ENCODE measurements at places on chromosomes 1 and 21.

DNA sequence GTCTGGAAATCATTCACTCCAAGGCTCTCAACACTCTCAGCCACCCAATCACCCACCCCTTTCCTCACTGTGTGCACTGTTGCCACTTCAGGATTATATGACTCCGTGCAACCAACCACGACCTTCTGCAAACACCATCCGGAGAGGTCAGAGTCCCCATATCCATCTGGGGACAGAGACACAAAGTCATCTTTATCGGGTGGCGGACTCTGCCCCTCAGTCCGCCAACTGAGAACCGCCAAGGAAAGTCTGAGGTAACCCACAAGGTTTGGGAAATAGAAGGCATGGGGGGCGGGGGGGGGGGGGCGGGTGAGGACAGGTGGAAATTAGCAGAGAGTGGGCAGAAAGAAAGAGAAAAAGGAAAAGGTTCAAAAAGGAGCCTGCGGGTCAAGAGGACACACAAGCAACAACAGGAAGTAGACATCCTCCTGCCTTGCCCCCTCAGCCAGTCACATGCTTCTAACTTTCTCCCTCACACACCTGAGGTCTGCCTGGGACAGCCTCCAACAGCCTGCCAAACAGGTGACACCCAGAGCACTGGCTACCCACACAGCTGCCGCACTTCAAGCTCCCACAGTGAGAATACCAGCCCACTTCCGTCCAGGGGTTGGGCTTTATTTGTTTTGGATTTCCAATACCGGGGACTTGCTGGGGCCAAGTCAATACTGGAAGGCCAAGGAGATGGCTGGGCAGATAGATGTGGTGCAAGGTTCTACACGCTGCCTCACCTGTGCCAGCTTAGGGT, 58.1 kb downstream of the SSBP3 start:
- DNase-seq, result peak; percentile 76

DNA sequence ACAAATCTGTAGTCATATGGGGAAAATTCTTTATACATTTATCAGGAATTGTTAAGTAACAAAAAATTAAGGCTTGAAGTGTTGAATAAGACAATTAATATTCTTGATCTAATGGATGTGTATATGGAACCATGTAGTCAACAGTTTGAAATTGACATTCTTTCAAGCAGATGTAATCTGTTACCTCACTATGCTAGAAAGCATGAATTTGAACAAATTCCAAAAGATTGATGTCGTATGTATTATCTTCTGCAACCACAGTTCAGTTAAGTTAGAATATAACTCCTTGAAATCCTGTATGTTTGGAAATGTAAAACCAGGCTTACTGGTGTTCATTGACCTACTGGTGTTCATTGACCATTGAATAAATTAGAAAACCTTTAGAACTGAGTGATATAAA, 16.1 kb downstream of the CCDC18 start:
- DNase-seq, result no peak

DNA sequence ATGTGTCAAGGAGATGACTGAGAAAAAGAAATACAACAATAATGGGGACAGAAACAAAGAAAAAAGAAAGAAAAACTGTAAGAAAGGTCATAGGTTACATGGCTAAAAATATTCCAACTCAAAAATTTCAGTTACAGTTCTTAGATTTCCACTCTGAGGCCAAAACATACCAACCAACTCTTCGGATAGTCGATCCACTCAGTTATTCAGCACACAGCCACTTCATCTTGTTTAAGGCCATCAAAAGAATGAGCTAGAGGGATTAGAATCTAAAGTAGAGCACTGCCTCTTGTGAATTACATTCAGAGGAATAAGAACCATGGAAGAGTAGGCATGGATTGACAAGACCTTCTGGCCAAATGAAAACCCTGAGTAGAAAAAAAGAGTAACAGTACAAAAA, 277.0 kb downstream of the MRPL39 start:
- DNase-seq, result no peak

DNA sequence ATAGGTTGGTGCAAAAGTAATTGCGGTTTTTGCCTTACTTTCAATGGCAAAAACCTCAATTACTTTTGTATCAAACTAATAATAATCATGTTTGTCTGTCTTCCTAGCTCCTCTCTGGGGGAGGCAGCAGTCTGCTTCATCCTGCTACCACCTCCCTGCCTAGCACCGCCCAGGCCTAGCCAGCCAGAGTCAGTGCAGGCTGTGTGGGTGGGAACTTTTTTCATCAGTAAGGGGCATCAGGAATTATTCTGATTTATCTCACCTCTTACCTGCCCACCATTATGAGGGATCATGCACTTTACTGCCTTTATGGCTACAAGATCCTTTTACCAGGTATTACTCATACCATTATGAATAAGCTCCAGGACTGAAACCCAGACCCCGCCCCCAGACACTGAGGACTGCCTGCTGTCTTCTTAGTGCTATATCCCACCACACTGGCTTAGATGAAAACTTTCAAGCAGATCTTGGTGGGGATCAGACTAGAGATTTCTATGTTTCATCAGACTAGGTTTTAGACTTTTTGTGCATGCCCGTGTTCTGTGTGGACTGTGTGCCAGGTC, 116.4 kb downstream of the PBX1 start:
- DNase-seq, result no peak

DNA sequence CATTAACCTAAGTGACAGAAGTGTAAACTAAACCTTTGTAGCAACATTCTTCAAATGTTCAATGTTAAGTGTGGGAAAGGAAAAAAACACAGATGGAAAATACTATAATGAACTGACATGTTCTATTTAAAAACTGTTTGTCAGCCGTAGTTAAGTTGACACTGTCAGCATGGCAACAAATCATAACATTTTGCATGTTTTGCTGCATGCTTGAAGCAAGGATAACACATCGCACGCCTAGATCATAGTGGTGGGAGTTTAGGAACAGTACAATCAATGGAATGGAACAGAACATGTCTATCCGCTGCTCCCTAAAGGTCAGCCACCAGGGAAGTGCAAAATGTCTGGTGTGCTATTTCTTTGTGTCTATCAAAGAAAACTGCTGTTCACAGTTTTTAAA, 62.5 kb upstream of the ESRRG start:
- DNase-seq, result no peak

DNA sequence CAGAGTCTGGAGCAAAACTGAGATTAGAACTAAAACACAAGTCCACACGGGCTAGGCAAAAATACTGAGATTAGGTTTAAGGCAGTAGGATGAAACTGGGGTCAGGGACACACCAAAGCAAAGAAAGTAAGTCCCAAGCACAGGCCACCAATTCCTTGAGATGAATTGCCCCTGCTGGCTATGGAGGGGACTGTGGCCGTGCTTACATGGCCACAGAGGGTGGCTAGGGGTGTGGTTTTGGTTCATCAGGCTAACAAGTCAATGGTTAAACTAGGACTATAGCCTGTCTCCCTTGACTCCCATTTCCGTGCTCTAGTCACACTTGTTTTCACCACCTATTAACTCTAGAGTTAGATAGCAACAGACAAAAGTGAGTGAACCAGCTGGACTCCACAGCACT, 394.8 kb downstream of the PBX1 start:
- no peak for DNase-seq

GRCh38 chr1:59731591-59731990, 83.2 kb upstream of the HOOK1 start:
- no peak for DNase-seq

DNA sequence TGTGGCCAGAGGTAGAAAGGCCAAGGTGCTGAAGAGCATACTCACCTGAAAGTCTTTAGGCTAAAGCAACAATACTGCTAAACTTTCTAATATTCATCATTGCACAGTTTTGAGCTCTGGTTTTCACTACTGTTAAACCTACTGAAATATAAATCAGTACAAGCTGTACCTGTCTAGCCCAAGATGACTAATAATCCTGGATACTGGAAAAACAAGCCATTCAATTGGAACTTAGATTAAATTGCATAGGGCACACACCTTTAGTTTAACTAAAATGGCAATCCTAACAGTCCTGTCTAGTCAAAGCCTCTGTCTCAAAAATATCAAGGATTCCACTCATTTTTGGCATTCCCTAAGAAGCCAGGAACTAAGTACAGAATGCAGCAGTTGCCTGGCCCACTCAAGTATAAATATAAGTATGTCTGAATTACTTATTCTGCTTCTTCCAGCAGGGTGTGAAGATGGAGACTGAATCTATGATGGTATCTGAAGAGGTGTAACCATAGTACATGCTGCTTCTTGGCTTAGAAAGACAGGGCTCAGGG, 3.1 kb downstream of the CHML start:
- DNase-seq, result no peak

- no peak for DNase-seq
These were observed 95.9 kb downstream of the GIPC2 start for GRCh38 chr1:78141531-78142231.

DNA sequence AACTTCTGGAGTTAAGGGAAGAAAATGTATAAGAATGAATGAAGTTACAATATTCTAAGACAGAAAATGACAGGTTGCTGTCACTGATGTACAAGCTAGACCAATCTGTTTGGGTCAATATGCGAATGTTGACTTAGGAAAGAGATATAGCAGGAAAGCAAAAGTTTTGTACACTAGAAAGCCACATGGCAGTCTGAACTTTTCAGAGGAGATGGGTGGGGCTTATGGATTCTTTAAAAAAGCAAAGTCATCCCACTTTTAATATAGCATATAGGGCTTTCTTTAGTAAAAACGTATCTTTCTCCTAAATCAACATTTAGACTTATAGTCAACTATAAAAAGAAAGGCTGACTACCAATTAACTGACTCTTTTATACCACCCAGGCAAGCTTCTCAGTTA, 381.2 kb downstream of the PTPRC start:
- DNase-seq, result no peak

- no peak for DNase-seq
These were observed 5.2 kb upstream of the ERRFI1 start for GRCh38 chr1:8031176-8031785.

GRCh38 chr1:8910331-8910730, 31.8 kb upstream of the ENO1 start:
- DNase-seq, result no peak

DNA sequence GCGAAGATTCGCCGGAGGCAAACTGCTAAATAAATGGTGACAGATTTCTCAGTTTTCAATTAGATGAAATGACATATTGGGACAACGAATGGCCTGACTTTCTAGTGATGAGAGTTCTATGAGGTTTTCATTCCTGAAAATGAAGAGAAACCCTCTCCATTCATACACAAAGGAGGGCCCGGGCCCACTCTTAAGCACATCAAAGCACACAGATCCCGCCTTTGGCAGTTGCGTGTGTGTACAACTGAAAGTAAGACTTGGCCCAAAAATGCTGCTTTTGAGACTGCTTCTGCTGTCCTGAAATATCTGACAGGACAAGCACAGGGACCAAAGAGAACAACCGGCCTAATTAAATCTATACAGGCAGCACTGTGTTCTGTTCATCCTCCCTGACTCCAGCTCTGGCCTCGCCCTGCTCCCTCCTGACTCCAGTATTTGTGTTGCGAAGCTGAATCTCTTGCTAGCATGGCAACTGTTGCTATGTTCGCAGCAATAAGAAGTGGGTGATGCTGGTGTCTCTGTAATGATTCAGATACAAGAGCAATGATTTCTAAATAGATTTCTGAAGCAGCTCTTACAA, 7.4 kb downstream of the LRRC53 start:
- no peak for DNase-seq

DNA sequence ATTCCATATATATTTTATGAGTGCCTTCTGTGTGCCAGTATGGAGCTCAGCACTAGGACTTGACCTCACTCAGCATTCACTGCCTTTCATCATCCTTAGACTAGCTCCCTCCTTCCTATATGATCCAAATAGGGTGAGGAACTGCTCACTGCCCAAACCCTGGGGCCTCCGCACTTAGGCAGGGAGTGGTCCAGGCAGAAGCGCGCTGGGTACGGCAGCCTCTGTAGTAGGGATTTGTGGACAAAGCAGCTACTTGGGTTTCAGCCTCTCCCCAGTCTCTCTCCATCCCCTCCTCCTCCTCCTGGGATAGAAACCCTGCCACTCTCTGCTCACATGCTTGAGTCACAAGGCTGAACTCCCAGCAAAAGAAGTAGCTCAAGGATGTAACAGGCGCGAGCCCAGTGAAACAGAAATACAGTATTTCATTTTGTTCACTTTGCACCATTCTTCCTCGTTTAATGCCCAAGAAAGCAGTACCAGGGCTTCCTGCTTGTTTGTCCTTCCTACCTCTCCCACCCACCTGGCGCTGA, 32.9 kb downstream of the PLEKHA6 start:
- no peak for DNase-seq

- no peak for DNase-seq
These were observed 39.1 kb downstream of the MATN1 start for GRCh38 chr1:30684259-30684658.

DNA sequence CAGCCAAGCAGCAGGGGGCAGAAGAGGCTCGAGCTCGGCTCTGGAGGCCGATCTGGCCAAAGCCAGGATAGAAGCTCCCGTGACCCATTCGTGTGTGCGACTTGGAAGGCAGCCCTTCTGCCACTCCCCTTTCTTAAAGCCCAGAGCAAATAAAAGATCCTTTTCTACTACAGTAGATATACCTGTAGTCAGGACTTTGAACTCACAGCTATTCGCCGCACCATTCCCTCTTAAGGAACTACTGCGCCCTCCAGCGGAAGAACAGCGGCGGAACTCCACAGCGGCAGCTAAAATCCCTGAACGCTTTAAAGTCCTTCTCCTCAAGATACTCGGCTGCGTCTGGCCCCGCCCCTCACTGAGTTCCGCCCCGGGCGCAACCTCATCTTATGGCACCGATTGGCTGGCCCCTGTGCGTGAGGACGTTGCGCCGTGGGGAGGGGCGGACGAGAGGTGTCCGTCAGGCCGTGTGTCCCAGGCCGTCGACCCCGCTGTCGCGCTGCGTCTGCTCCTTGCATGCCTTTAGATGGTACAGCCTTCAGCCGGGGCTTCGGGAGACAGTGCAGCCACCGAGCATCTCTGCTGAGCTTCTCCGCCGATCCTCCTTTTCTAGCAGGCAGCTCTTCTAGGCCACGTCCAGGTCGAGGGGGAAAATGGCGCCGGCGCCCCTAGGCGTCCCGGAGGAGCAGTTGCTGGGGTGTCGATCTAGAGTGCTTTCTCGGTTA, at the start of gene LRIG2:
LRIG2 (plus strand) TSS at position 442 of the 722 bp plus-strand sequence; CDS start at position 651, 209 bp downstream.
- peak; percentile 74 for DNase-seq

DNA sequence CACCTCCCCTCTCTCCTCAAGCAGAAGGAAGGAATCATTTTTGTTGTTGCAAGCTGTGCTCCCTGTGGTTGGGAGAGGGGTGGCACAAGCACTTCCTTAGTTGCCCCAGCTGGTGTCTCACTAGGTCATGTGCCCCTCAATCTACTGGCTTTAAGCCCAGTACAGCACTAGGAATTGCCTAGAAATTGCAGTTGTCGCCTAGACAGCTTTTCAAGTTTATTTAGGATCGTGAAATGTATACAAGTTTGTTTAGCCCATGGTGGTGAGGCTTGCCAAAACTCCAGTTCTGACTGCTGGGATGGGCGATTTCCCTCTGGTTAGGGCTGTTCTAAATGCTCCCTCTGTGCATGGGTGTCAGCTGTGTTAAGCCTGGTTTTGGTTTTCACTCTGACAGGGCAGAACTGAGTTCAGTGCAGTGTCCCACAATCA, 126.8 kb upstream of the ZNF644 start:
- no peak for DNase-seq
